ENCODE measurements at places on chromosomes 5 and 9. TPM values are rescaled to one million over a fixed set of nuclear protein-coding genes. Genes with fewer than 3 reads are reported as not detected.

Gene BNC2
- 11.7 TPM for total RNA-seq

Gene SCGB3A2
- total RNA-seq, result 0.51 TPM

Gene SARDH
- total RNA-seq, result 3.4 TPM

Gene LEAP2
- total RNA-seq, result not detected

Gene LCN9
- not detected for total RNA-seq

Gene TRIM14
- 17.3 TPM for total RNA-seq

Gene IFNA2
- not detected for total RNA-seq

Gene MTAP
- total RNA-seq, result 34.7 TPM

Gene PFN3
- not detected for total RNA-seq

Gene JAKMIP2
- not detected for total RNA-seq

Gene MRPL41
- total RNA-seq, result 193 TPM

Gene FOXI1
- not detected for total RNA-seq

Gene PCA3
- not detected for total RNA-seq
